Omental fat pad (tissue), 4 donors: ENCODE measurements at places on chromosomes 6 and 20.

GRCh38 chr6:49565261-49565660 lies 14.8 kb downstream of the C6orf141 start:
- no peak for DNase-seq

GRCh38 chr20:42857446-42857845 lies 332.3 kb downstream of the PTPRT start:
- DNase-seq: no peak

- DNase-seq: no peak
These were observed 29.3 kb upstream of the NT5E start for GRCh38 chr6:85420551-85420950.

DNA sequence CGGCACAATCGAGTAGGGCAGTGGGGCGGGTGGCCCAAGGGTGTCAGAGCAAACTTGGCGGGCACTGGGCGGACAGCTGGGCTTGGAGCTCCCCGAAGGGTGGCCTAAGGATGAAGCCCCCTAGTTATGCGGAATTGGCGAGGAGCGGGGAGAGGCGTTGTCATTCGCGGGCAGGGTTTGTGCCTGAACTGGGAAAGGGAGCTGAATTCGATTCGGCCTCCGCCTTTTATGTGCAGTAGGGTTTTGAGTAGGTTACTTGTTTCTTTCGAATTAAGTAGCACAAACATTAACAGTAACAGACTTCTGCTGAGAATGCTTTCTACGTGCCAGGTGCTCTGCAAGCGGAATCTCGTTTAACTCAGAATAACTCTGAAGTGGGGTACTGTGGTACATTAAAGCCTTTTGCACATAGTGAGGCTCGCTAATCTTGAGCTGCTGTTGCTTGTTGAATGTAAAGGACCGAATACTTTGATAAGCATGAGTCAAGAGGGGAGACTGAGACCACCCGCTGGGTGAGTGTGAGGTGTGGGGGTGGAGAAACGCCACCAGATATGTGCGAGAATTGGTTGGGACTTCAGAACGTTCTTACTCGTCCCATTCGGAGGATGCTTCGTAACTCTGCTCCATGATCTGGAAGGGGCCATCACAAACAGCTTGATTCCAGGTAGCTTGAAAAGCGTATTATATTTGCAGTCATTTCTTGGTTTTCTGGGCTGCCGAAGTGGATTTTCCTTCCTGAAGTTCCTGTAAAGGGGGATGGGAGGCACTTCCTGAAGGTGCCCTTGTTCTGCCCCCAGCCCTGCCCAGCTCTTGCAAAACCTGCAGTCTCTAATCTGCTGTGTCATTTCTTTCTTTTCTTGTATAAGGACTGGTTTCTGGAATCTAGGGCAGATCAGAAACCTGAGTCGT lies 833 bp downstream of the RAB5IF start:
- no peak for DNase-seq

GRCh38 chr6:17691925-17692538 lies 14.7 kb downstream of the NUP153 start:
- DNase-seq: no peak

GRCh38 chr6:170464080-170464479 lies 89.0 kb downstream of the PSMB1 start:
- no peak for DNase-seq

GRCh38 chr6:21026576-21027273 lies 492.5 kb downstream of the CDKAL1 start:
- DNase-seq: no peak
